ENCODE measurements at places on chromosomes 13 and 19. TPM values are rescaled to one million over a fixed set of nuclear protein-coding genes. Genes with fewer than 3 reads are reported as not detected.

The CLEC4M gene
- not detected for total RNA-seq

The IGFL1 gene
- not detected for total RNA-seq

The ZNF578 gene
- total RNA-seq = 0.12 TPM

The ZNF471 gene
- total RNA-seq = 0.09 TPM

The GRK1 gene
- 0.07 TPM for total RNA-seq

The ZNF808 gene
- total RNA-seq = 21.2 TPM

The WDR87 gene
- not detected for total RNA-seq

The FGF21 gene
- not detected for total RNA-seq

The MAU2 gene
- total RNA-seq = 73.0 TPM

The TRIP10 gene
- total RNA-seq = 67.7 TPM

The EHD2 gene
- total RNA-seq = 0.49 TPM

The DIRAS1 gene
- total RNA-seq = 0.16 TPM

The DBP gene
- total RNA-seq = 10.7 TPM

The SIGLEC14 gene
- not detected for total RNA-seq

The DACT3 gene
- 3.2 TPM for total RNA-seq

The ZNF93 gene
- total RNA-seq = 7.2 TPM

The VSTM1 gene
- not detected for total RNA-seq

The GSX1 gene
- not detected for total RNA-seq

The NKG7 gene
- total RNA-seq = 379 TPM

The DAND5 gene
- total RNA-seq = not detected

The ZNF675 gene
- total RNA-seq = 17.3 TPM

The IL4I1 gene
- 40.4 TPM for total RNA-seq

The COL4A2 gene
- total RNA-seq = not detected

The SHANK1 gene
- not detected for total RNA-seq

The PAF1 gene
- 50.6 TPM for total RNA-seq

The TMEM190 gene
- total RNA-seq = not detected

The SLC46A3 gene
- total RNA-seq = 3.3 TPM

The C1QTNF9B gene
- total RNA-seq = not detected

The PRRG2 gene
- total RNA-seq = 1.0 TPM

The ITPKC gene
- 7.7 TPM for total RNA-seq

The PLPPR3 gene
- not detected for total RNA-seq

The ZIC2 gene
- not detected for total RNA-seq

The ZNF320 gene
- total RNA-seq = 8.0 TPM

The SYNGR4 gene
- total RNA-seq = 0.33 TPM

The ERICH6B gene
- not detected for total RNA-seq

The TEX101 gene
- total RNA-seq = not detected

The TICAM1 gene
- 33.9 TPM for total RNA-seq

The HPN gene
- total RNA-seq = not detected

The ZNF541 gene
- not detected for total RNA-seq

The URAD gene
- not detected for total RNA-seq

The ZNF491 gene
- total RNA-seq = 0.12 TPM

The ZNF416 gene
- 3.5 TPM for total RNA-seq

The MAP4K1 gene
- 172 TPM for total RNA-seq

The COMP gene
- not detected for total RNA-seq

The RGCC gene
- 113 TPM for total RNA-seq

The ARHGAP45 gene
- 183 TPM for total RNA-seq

The WDR62 gene
- 24.9 TPM for total RNA-seq

The KIR3DL2 gene
- 0.47 TPM for total RNA-seq

Measured in activated CD4-positive, alpha-beta T cell treated with anti-CD3 and anti-CD28 coated beads, Interleukin-2, amount 10 ng/mL, durations not matched to agents 24 days and 14 days (primary cell).